Left hindlimb (tissue), 1 donor: ENCODE measurements at places on chromosomes 12 and 14.

DNA sequence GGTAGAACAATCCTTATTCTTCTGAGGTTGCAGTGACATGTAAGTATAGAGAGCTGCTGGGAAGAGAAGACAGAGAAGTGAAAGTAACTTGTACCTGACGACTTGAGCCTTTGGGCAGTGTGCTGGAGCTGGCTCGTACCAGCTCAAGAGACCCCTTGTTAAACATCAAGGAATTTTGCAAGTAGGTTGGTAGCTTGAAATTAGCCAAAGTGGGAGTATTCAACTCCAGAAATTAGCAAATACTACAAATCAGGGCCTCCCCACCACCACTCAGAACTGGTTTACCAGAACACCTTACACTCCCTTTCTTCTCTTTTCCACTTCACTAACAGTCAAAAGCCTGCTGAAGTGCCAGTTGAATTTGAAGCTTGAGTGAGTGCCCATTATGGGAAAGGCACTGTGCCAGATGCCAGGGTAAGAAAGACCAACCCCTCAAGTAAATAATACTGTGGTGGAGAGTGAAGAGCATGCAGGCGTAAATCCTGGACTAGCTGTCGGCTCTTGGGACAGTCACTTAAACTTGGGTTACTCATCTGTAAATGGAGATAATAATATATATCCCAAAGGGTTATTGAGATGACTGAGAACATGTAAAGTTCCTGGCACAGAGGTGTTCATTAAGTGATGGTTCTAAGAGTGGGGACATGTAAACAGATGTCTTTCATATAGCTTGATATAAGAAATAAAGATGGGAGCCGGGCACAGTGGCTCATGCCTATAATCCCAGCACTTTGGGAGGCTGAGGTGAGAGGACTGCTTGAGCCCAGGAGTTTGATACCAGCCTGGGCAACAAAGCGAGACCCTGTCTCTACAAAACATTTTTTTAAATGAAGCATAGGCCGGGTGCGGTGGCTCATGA, 27.0 kb upstream of the EID3 start:
- DNase-seq, result peak; percentile 34

DNA sequence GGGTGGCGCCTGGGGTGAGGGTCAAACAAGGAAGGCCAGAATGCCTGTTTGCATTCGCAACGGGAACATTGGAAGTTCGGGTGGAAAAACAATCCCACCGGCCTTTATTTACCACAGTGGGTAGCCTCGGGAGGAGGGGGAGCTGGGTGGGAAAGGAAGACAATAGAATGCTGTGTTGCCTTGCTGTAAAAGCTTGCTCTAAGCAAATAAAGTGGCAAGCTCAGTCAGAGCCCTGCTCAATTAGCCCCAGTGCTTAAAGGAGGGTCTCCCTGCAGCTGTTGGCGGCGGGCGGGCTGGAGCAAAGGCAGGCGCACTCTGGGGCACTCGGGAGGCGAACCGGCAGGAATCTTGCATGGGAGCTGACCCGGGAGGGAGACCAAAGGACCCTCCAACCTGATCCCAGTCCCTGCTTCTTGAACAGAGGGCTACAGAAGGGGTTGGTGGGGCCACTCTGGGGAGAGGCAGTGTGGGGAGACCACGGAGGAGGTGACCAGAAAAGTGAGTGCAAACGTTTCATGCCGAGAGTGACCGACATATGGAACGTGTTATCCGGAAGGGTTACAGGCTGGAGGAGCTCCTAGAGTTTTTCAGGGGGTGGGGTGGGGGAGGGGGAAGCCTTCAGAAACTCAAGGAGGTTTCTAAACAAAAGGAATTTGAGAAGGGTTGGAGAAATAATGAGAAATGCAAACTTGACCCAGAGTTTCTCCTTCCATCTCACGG, 48.5 kb downstream of the NTF3 start:
- DNase-seq, result peak; percentile 68

GRCh38 chr12:67989184-67989920, at the start of gene IFNG-AS1:
Gene IFNG-AS1, plus strand, starts transcription at chr12:67989447.
- no peak for DNase-seq

- peak; percentile 55 for DNase-seq
Observed at GRCh38 chr14:94844593-94845152, 74.8 kb upstream of the GSC start.

DNA sequence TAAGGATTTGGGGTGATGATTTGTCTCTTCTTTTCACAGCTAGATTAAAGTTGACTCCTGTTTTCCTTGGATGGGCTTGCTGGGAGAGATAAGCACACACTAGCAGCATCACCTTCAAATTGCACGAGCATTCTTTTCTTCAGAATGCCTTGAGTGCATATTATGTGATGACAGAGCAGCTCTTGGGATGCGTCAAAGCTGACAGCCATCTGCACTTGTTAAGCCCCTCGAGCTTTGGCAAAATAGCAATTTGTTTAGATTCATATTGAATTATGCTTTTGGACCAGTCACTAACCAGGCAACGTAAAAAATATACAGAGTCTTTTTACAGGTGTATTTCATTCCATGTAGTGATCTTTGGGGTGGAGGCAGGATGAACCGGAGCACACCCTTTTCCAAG, 407.0 kb downstream of the FUT8 start:
- DNase-seq, result no peak

DNA sequence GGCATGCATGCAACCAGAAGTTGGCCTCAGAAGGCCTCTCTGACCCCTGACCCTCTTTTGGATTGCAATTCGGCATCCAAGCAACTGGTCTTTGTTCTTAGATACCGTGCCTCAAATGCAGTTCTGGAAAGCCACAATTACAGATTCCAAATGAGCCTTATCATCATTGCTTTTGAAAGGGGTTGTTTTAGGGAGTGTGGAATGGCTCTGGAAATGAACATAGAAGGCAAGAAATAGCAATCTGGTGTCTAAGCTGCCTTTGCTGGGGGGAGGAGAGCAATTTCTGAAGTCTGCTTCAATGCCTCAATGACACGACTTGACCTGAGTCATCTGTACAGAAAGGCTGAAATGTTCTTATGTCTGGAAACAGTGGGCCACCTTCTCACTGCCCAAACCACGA, 250.1 kb downstream of the NUAK1 start:
- DNase-seq, result no peak

GRCh38 chr12:121789800-121790728, 3.4 kb downstream of the RHOF start:
- peak; percentile 63 for DNase-seq

- DNase-seq, result no peak
Observed at GRCh38 chr14:70660967-70661893, 19.5 kb downstream of the TTC9 start.

GRCh38 chr14:77790566-77791224, 9.2 kb upstream of the ADCK1 start:
- no peak for DNase-seq

- DNase-seq, result no peak
Observed at GRCh38 chr14:43172899-43173548, 1334.1 kb downstream of the FSCB start.

GRCh38 chr14:74667758-74668157, 45.1 kb downstream of the AREL1 start:
- DNase-seq, result no peak

GRCh38 chr14:76267322-76268046, 108.5 kb upstream of the ESRRB start:
- peak; percentile 67 for DNase-seq

- no peak for DNase-seq
Observed at GRCh38 chr12:49261721-49262120, 3.2 kb upstream of the TUBA1C start.

- DNase-seq, result no peak
Observed at GRCh38 chr14:36028218-36028617, 148.3 kb downstream of the PTCSC3 start.

GRCh38 chr12:123983822-123984485, 10.9 kb downstream of the ZNF664 start:
- DNase-seq, result no peak

GRCh38 chr12:57106021-57106708, 5.0 kb downstream of the STAT6 start:
- no peak for DNase-seq

- DNase-seq, result peak; percentile 77
Observed at GRCh38 chr12:54173066-54173726, 15.6 kb downstream of the SMUG1 start.

GRCh38 chr12:117525766-117526165, 164.3 kb upstream of the NOS1 start:
- no peak for DNase-seq

DNA sequence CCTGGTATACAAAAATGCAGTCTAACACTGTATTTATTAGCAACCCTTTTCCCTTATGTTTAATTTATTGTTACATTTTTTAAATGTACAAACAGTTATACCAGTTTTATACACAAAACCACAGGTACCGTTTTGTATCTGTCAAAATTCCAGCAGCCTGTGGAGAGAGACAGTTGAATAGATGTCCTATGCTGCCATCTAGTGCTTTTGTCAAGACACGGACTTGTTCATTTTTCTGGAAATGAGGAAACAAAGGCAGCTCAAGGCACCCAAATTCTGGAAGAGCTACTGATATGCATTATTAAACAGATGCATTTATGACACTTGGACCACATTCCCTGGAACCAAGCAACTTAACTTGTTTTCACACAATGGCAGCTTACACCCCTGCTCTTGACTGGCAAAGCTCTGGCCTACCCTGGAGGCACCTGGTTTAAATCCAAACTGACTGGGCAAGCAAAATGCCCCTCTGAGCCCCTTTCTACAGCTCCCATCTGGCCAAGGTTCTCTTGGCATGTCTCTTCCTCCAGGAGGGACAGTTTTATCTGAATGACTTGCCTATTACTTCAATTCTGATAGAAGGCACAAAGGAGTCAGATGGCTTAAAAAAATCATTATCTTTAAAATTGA, 286.9 kb upstream of the PRKD1 start:
- no peak for DNase-seq

DNA sequence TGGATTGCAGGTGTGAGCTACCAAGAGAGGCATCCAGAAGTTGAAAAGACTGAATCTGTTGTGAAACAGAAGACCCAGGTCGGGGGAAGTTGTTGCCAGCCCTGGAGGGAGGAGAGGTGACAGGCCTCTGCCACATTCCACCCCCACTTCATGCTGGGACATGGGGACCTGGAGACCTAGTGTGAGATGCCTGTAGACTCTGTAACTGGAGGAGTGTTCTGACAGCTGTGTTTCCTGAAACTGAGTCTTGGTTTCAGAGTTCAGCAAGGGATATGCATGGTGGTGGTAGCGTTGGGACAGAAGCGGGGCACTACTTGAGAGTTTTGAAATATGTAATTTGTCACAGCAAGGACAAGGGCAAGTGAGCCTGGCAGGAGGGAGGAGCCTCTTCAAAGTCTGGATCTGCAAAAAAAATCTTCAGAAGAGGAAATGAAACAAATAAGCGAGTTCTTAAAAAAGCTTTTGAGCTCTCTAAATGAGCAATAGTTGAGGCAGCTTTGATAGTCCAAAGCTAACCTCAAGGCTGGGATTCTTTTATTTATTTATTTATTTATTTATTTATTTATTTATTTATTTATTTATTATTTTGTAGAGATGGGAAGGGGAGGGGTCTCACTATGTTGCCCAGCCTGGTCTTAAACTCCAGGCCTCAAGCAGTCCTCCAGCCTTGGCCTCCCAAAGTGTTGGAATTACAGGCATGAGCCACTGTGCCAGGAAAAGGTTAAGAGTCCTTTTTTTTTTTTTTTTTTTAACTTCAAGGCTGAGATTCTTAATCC, 58.9 kb upstream of the EEA1 start:
- no peak for DNase-seq

DNA sequence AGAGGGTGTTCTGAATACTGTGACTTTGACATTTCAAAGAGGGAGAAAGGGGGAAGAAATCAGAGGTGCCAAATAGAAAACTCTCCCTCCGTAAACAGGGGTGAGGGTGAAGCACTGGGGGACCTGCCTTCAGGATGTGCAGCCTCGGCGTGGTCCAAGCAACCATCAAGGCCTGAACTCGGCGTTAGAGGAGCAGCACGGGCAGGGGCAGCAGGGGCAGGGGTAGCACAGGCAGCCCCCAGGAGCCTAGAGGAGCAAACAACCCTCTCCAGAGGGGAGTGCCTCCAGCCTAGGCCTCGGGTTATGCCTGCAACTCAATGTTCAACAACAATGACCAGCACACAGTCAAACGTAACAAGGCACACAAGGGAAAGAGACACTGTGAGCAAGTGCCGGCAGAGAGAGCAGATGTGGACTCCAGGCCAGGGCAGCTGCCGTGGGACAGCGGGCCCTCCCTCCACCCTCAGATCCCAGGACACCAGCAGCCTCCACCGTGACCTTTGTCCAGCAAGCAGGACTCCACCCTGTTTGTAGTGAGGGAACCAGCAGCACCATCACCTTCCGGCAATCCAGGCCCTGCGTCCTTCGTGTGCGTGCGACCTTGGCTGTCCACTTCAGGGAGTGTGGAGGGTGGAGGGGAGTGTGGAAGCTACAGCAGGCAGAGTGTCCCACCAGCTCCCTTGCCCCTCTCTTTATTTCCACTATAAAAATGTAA, 18.0 kb downstream of the GALNT9 start:
- no peak for DNase-seq

- no peak for DNase-seq
Observed at GRCh38 chr14:23481362-23481970, 12.0 kb downstream of the NGDN start.

DNA sequence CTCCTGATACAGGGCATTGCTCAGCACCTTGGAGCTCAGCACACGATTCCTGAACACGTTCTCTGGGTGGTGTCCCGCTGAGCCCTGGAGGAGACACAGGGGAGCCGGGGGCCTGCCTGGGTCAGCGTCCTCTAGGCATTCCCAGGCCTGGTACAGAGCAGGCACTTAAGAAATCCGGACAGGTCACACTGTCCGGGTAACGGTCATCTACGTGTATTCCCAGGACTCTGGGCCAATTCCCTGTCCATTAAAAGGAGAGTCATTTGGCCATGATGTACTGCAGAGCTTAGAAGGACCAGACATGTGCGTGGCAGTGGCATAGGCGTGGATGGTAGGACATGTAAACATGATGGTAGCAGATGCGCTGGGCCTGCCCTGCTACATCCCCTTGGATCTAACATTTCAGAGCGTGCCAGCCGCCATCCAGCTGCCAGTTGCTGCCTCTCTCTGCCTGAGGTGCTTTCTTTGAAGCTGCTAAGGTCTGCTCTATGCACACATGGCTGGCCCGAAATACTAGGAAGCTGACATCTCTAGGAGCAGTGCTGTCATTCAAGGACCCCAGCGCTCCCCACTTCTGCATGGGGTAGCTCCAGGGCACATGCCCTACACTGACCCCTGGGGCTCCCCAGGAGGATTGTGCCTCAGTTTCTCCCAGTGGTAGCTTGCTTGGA, 273.1 kb upstream of the RTL1 start:
- DNase-seq, result peak; percentile 23

GRCh38 chr12:121630791-121631355, 4.5 kb downstream of the ORAI1 start:
- DNase-seq, result no peak

DNA sequence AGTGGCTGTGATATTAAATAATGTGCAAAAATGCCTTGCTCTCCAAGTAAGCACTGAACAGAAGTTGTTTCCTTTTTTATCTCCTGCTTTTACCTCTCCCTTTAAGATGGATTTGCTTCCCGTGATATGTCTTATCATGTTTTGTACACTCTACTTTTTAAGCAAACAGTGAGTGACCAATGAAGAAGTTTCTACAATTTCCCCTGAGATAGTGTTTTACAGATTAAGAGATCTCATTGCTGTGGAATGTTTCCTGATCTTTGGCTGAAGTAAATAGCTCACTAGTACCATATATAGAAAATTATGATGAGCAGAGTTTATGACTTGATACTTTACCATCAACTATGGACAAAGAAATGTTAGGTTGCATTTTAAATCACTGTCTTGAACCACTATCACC, 184.8 kb upstream of the PDE3A start:
- DNase-seq, result no peak
